Myometrial cell (primary cell): ENCODE measurements at places on chromosomes 2 and 18. TPM values are rescaled to one million over a fixed set of nuclear protein-coding genes. Genes with fewer than 3 reads are reported as not detected.

Gene FBXO36
- total RNA-seq = 3.7 TPM in 2 replicates

Gene BOK
- total RNA-seq = 45.3 and 48.4 TPM in 2 replicates

Gene ANKRD23
- not detected in 2 replicates for total RNA-seq

Gene CLEC4F
- not detected in 2 replicates for total RNA-seq

Gene GNLY
- total RNA-seq = not detected in 2 replicates

Gene RNF103
- total RNA-seq = 11.0 and 18.1 TPM in 2 replicates

Gene DAPL1
- total RNA-seq = not detected in 2 replicates

Gene DSG2
- total RNA-seq = 9.8 and 15.6 TPM in 2 replicates

Gene KCNG2
- 1.2 and 3.0 TPM in 2 replicates for total RNA-seq

Gene MAP4K4
- total RNA-seq = 120 and 137 TPM in 2 replicates

Gene MEP1B
- not detected in 2 replicates for total RNA-seq

Gene EPB41L3
- not detected in 2 replicates for total RNA-seq

Gene SNORC
- under 0.01 and 0.18 TPM in 2 replicates for total RNA-seq

Gene DPP10
- total RNA-seq = not detected in 2 replicates

Gene CFAP210
- total RNA-seq = not detected in 2 replicates

Gene EN1
- not detected in 2 replicates for total RNA-seq
